ENCODE measurements at places on chromosomes 3 and 15. TPM values are rescaled to one million over a fixed set of nuclear protein-coding genes. Genes with fewer than 3 reads are reported as not detected.

ALDH1L1 gene
- polyA plus RNA-seq = 4.5 TPM

- no peak for DNase-seq
Observed at GRCh38 chr3:128128251-128128650, 4.6 kb upstream of the RUVBL1 start.

DNA sequence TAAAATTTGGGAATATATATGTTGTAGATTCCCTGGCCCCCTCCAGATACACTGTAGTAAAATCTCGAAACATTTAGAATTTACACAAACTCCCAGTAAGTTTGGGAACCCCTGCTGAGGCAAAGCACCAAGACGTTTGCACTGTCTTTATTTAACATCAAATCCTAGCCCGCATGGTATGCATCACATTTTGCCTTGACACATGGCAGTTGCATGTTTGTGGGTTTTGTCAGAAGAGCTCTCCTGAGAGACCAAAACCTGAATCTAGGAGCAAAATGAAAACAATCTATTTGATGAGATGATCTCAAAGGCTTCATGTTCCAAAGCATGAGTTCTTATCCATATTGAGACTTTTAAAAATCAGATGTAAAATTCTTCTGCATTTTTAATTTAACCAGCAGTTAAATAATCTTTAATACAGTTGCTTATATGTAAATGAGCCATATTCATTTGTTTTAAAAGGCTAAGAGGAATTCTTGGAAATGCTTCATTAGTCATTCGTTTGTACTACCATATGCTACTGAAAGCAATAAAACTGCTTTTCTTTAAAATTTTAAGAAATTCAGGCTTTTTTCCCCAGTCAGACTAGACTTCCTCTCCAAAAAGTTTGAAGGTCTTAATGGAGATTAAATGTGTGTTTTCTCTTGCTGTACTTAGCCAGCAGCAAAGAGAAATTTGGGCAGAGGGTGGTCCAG lies 105.2 kb upstream of the BOC start:
- no peak for DNase-seq

DPPA2 gene
- not detected for polyA plus RNA-seq

- peak; percentile 79 for DNase-seq
Observed at GRCh38 chr15:65177901-65178300, 7.2 kb downstream of the CLPX start.

- no peak for DNase-seq
Observed at GRCh38 chr3:143298380-143298779, 178.8 kb downstream of the CHST2 start.

GADL1 gene
- polyA plus RNA-seq = not detected

DNA sequence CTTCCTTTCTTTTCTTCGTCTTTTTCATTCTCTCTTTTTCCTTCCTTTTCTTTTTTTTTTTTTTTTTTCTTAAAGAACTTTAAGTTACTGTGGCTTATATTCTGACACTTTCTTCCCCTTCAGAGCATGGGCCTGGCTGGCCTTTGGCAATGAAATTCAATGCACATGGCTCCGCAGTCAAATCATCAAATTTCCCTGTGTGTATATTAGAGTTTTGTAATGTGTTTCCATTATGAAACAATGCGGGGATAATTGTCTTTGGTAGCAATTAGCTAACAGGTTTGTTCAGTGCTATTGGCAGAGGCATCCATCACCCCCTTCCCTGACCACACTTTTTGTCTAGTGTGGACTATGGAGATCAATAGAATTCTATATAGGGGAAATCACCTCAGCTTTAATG lies 80.5 kb downstream of the CDIN1 start:
- no peak for DNase-seq

CPNE9 gene
- polyA plus RNA-seq = 0.35 TPM

DNA sequence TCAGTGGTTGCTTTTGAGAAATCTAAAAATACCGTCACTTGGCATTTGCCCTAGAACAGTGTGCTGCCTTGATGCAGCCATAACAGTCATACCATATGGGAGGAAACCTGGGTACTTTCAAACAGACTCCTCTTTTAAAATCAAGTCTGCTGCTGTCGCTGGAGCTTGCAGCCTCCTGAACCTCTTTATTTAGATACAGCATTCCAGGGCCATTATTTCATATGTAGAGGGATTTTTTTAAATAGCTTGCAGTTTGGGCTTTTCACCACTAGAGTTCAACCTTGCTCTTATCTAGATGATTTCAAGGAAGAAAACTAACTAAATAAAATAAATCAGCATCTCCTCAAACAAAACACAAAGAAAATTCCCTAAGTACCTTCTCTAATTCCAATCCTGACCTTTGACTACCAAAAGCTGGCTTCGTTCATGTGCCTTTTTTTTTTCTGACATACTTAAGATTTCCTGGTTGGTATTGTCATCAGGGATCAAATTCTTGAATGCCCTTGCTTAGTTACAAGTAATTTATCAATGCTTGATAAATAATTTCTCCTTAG lies 111.6 kb downstream of the KBTBD8 start:
- DNase-seq = peak; percentile 48

DNA sequence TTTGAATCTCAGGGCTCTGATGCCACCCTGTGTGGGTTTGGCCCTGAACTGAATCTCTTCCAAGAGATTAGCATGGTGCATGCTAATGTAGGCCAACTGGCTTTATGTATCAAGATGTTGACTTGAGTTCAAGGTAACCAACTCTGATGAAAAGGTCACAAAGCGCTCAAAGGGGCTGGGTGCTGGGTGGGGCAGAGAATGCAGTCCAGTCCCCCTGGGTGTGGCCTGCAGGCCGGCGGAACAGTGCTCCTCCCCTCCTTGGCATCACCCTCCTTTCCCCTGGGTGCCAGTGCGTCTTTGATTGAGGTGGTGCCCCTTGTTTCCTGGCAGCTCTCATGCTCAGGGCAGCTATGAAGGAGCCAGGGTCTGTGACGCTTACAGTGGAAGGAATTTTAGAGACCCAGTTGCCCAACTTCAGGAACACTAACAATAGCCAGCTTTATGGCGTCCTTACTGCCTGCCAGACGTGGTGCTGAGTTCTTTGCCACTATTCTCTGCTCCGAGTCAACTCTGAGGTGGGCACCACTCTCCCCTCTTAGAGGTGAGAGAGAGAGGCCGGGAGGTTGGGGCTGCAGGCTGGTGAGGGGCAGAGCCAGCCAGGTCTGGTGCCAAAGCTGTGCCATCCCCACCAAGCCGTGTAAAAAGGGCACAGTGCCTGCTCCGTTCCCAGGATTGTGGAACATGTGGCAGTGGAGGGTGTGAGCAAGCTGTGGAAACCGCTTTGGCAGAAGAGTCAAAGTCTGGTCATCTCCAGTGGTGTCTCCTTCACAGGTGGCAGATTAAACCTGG lies 9.8 kb downstream of the SYNM start:
- no peak for DNase-seq

KNL1 gene
- polyA plus RNA-seq = 8.1 TPM

GRCh38 chr3:111589303-111590142 lies 5.6 kb downstream of the ZBED2 start:
- DNase-seq = no peak

DNA sequence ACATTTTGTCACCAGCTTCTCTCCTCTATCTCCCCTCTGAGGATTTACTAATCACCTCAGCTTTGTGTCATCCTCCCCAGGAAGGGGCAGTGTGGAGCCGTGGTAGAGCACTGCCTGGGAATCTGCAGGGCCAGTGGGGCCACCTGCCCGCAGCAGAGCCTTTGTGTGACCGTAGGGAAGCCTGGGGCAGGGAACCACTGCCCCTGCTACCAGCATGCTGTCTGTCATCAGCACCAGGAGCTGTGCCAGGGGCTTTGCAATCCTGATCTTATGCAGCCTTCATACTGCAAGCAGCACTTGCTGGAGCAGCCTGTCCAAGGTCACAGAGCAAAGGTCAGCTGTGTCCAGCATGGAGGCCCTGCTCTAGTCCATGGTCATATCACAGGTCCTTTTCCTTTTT lies 170.2 kb upstream of the IL12A start:
- DNase-seq = peak; percentile 24

DNA sequence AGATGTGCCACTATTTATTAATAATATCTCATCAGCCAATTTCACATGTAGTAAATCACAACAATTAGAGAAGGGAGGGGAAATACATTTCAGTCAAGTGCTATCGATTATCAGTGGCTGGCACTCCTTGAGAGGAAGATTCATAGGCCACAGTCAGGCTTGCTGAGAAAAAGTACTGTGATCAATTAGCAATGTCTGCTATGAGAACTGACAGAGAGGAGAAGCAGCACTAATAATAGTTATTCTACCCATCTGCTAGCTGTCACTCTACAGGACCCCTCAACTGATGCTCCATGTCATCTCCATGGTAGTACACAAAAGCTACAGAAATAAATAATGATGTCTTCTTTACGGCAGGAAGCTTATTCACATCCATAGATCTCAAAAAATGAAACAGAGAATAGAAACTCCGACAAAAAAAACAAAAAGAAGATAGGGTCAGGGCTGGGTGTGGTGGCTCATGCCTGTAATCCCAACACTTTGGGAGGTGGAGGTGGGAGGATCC lies 351.3 kb downstream of the FOXP1 start:
- DNase-seq = no peak

PIERCE2 gene
- polyA plus RNA-seq = 3.1 TPM

DNA sequence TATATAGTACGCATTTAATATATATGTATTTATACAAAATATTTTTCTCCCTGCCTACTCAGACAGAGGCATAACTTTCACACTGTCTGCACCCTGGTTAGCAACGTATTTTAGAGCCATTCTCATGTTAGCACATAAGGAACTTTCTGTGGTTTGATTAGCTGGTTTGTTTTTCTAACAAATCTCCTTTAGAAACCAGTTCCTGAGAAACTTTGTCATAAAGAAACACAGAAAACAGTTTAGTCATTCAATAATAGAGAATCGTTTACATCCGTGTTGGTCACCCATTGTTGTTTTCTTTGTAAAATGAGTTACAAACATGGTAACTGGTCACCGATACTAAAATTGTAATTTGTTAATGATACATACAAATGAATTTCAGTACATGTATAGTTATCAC lies 5.9 kb upstream of the NGRN start:
- no peak for DNase-seq

DNA sequence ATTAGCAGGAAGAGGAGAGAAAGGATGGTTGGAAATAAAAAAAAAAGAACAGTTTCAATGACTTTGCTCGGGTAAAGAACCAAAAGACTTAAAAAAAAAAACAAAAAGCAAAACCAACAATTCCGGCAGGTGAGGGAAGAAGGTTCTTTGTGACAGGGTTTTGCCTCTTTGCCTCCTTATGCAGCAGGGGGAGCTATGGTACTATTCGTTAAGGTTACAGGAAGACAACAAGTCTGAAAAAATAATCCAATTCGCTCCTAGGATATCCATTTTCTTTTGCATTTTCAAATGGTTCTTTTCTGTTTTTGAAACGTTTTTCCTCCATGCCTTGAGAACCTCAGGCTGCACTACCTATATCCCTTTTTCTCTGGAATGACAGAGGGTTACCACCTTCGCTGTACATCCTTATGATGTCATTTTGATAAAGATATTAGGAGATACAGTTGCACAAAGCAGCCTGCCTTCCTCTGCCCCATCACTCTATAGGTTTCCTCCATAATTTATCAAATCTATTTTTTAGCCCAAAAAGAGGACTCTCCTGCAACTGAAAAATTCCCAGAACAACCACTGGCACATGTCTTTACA lies 55.0 kb downstream of the CFAP20DC start:
- peak; percentile 43 for DNase-seq

DNA sequence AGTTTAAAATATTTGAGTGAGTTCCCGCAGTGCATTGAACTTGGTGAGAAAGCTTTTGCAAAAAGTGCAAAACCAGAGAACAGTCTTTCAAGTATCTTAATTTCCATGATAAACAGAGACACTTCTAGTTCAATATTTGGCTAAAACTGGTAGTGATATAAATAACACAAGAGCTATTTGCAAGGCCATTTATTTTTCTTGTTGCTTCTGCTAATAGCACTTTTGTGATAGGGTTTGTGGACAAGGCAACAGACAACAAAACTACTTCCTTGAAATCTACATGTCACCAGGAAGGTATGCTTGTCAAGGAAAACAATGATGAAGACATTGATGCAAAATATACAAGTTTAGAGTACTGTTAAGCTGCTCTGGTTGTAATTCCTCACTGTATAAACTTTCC lies 1225.1 kb downstream of the OTOL1 start:
- DNase-seq = no peak

- DNase-seq = no peak
Observed at GRCh38 chr3:69137412-69137811, 15.0 kb upstream of the LMOD3 start.

GRCh38 chr15:28004143-28005003 lies 94.7 kb downstream of the OCA2 start:
- DNase-seq = no peak

DNA sequence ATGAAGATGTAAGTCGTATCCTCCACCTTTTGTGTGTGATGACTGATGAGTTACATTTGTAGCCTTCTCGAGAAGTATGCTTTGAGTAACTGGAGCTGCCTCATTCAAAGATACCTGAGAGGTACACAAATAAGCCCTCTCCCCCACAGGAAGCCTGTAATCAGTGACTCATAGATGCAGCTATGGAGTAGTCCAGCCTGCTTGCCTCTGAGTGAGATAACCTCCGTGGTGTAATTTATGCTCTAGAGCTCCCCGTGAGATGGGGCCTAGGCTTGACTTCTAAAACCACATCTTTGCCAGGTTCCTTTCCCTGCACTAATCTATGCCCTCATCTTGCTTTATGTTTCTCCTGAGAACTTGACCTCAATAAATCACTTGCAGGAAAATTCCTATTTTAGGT lies 291.7 kb downstream of the SUCLG2 start:
- DNase-seq = no peak

DNA sequence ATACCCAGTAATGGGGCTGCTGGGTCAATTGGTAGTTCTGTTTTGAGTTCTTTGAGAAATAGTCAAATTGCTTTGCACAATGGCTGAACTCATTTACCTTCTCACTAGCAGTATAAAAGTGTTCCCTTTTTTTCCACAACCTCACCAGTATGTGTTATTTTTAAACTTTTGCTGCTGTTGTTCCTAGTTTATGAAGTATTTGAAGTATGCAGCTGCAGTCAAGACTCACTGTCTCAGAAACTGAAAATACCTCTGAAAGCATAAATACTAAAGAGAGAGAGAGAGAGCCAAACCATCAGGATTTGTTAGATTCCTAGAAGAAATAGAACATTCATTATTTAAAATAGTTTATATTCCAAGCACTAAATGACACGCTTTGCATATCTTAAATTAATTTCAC lies 764.2 kb downstream of the NTRK3 start:
- no peak for DNase-seq
